Fibroblast of the aortic adventitia (primary cell): ENCODE measurements at places on chromosomes 2 and 18. TPM values are rescaled to one million over a fixed set of nuclear protein-coding genes. Genes with fewer than 3 reads are reported as not detected.

Gene RAX
- not detected in 2 replicates for total RNA-seq

Gene DSG2
- 4.2 and 5.6 TPM in 2 replicates for total RNA-seq

Gene DOK6
- 2.1 and 3.2 TPM in 2 replicates for total RNA-seq

DNA sequence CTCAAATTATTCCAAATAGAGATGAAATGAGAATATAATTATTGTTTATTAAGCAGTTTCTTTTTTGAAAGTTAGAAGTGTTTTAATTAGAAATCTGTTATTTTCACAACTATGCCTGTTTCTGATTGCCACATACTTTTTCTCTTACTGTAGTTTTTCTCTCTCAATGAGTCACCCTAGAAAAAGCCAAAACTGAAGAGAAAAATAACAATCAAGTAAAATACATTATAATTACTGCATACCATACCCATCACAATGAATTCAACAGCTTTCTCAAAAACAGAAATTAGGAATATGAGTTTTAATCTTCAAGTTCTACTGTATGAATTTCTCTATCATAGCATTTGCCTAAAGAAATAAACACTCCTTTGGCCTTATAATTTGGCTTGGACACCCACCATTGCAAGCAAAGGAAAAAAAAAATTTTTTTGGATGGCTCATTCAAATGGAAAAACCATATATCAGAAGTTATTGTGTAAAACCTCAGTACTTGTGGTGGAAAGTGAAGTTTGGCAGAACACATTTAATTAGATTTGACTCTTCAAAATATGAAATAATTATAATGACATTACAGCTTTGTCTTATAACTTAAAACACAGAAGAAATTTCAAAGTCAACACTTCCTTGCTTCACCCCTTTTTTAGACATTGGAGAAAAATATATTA is 138.5 kb downstream of the DYM start:
- peak; percentile 71 for DNase-seq

GRCh38 chr18:77369644-77370043 is 120.0 kb downstream of the GALR1 start:
- DNase-seq, result no peak

GRCh38 chr18:44654573-44654972 is 26.1 kb upstream of the SETBP1 start:
- peak; percentile 87 for DNase-seq

DNA sequence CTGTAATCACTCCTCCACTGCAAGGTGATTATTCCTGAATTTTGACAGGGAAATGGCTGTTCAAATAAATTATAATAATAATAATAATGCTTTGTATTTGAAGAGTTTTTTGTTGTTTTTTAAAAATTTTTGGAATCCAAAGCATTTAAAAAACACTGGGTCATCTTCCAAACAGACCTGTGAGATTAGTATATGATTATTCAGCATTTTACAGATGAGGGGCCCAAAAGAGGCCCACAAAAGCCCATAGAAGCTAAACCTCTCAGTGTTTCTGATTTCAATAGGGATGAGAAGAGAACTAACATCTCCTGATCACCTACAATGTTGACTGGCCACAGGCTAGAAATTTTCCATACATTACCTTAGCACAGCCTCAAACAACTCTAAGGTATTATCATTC is 8.0 kb upstream of the POLR2D start:
- no peak for DNase-seq

GRCh38 chr2:16639431-16639830 is 26.2 kb downstream of the CYRIA start:
- no peak for DNase-seq

DNA sequence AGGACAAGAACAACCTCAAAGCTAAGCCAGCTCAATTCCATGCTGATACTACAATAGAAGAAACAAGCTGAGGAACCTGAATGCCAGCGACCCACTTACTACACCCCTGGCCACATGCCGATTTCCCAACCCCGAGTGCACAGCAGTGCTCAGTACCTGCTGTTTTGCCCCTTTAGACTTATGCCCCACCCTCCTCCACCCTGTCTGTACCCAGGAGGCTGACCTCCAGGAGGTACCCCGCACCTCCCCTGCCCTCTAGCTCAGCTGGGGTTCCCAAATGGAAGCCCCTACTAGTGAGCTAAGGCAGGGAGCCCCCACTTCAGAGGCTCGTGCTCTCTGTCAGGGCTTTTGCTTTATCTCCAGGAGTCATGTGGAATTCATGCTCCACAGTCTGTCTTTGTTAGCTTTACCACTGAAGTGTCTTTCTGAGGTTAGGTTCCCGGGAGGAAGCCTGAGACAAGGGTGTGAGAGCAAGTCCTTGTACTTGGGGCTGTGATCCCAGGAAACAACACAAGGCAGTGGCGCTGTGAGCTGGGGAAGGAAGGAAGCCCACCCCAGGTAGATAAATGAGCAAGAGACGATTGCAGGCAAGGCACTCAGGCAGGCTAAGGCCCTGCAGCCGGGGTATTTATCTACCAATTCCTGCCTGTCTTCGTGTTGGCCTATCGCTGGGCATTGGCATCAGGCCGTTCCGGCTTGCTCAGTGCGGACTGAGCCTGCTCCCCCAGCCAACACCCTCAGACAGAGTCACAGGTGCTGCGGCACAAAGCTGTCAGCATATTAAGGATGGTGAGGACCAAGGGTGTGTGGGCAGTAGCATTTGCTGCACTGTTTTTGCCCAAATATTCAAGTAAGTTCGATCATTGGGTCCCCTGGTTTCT is 220.5 kb downstream of the CYP26B1 start:
- no peak for DNase-seq

DNA sequence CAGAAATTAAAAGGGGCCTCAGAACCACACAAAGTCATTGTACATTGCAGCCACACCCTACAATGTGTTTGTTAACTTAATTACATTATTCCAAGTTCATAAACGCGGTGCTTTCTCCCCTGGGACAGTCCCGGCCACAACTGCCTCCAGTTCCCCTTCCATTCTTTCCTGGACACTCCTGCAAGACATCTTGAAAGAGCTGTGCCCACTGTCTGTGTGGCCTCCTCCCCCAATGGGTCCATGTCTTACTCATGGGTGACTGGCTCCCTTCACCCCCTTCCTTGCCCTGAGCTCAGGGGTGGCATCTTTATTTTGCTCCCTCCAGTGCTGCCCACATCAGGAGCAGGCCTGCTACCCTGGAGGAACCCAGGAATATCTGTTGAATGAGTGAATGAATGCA is 287.7 kb downstream of the MYT1L start:
- DNase-seq, result no peak

DNA sequence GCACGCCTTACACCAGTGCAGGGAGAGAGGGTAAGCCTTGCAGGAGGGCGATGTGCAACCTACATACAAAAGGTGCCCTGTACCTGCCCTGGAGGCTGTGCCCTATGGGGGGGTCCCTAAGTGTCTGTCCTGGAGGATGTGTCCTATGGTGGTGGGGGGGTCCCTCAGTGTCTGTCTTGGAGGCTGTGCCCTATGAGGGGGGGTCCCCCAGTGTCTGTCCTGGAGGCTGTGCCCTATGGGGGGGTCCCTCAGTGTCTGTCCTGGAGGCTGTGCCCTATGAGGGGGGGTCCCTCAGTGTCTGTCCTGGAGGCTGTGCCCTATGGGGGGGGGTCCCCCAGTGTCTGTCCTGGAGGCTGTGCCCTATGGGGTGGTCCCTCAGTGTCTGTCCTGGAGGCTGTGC is 216.6 kb downstream of the HDAC4 start:
- DNase-seq, result no peak

DNA sequence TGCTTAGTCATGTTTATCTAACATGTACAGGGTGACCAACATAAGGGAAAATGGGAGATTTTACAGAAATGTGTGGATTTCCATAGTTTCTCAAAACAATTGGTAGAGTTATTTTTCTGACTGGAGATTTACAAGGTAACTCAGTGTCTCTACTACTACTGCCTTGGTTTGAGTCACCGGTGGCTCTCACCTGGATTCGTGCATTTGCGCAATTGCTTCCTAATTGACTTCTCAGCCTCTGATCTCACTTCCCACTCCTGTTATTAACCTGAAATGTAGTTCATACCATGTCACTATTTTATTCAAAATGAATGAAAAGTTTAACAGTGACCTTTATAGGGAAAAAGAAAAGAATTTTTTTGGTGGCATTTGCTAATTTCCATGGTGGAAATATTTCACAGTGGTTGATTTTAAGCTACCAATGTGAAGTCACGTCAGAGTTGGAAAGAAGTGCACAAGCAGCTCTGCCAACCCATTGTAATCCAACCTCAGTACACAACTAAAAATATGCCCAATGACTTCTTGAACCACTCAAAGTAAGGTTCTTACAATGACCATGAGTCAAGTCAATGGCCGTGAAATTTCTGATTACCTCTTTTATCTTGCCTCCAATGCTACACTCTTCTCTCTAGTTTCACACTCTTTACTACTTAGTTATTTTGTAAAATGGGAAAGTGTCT is 94.0 kb downstream of the NYAP2 start:
- no peak for DNase-seq

GRCh38 chr18:51724790-51725721 is 527.6 kb upstream of the MEX3C start:
- no peak for DNase-seq

- DNase-seq, result peak; percentile 82
These were observed 256.4 kb downstream of the MEIS1 start for GRCh38 chr2:66691031-66691965.

GRCh38 chr2:39725401-39725800 is 53.7 kb downstream of the THUMPD2 start:
- no peak for DNase-seq

DNA sequence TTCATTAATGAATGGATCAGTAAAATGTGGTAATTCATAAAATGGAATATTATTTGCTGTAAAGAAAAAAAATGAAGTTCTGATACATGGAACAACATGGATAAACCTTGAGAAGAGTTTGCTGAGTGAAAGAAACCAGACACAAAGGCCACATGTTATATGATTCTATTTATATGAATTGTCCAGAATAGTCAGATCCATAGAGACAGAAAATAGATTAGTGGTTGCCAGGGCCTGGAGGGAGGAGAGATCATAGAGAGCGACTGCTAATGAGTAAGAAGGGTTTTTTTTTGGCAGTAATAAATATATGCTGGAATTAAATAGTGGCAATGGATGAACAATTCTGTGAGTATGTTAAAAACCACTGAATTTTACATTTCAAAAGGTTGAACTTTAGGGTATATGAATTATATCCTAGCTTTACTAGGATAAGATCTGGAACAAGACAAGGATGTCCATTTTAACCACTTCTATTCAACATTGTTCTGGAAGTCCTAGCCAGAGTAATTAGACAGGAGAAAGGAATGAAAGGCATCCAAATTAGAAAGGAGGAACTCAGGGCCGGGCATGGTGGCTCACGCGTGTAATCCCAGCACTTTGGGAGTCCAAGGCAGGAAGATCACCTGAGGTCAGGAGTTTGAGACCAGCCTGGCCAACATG is 48.8 kb downstream of the MAPRE2 start:
- DNase-seq, result no peak

DNA sequence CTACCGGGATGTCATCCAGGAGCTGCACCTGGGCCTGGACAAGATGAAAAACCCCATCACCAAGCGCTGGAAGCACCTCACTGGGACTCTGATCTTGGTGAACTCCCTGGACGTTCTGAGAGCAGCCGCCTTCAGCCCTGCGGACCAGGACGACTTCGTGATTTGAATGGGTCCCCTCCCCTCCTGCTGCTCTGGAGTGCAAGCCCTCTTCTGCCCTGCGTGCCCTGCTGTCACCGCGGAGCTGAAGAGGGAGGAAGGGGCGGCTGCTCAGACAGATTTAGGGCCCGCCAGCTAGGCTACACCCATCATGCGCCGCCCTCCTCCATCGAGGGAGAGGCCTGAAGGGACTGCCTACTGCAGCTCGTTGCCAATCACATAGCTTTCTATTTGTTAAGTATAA is 101.8 kb downstream of the SH3BP4 start:
- no peak for DNase-seq

- no peak for DNase-seq
These were observed 61.3 kb upstream of the PAX3 start for GRCh38 chr2:222360146-222360545.

DNA sequence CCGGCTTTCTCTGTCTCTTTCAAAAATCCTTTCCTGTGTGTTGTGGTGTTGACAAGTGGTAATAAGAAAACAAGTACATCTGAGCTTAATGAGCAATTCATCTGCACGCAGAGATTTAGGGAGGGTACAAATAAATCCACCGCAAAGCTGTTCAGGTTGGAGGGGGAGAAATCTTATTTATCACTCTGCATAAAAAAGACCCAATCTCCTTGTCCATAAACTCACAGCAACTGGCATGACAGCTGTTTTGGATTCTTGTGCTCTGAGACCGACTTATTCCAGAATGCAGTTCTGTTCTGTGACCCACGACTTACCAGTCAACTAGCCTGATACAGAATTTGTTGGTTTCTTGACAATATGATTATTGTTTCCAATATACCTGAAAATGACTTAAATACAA is 380.1 kb downstream of the SOX11 start:
- no peak for DNase-seq

DNA sequence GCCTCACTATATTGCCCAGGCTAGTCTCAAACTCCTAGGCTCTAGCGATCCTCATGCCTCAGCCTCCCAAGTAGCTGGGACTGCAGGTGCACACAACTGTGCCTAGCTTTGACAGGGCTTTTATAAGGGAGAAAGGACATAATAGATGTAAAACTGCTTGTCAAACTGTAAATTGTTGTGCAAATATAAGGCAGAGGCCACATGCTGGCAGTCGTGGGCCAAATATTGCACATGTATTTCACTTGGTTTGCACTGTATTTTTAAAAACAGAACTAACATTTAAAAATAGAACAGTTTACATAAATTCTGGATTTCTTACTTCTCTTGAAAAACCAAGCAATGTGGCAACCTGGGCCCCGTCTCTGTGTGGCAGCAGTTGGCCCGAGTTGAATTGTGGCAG is 31.2 kb upstream of the MYO3B start:
- DNase-seq, result no peak

- no peak for DNase-seq
These were observed 320.9 kb upstream of the ETAA1 start for GRCh38 chr2:67076239-67076624.

- no peak for DNase-seq
These were observed 360.1 kb upstream of the RND3 start for GRCh38 chr2:150847578-150847977.

DNA sequence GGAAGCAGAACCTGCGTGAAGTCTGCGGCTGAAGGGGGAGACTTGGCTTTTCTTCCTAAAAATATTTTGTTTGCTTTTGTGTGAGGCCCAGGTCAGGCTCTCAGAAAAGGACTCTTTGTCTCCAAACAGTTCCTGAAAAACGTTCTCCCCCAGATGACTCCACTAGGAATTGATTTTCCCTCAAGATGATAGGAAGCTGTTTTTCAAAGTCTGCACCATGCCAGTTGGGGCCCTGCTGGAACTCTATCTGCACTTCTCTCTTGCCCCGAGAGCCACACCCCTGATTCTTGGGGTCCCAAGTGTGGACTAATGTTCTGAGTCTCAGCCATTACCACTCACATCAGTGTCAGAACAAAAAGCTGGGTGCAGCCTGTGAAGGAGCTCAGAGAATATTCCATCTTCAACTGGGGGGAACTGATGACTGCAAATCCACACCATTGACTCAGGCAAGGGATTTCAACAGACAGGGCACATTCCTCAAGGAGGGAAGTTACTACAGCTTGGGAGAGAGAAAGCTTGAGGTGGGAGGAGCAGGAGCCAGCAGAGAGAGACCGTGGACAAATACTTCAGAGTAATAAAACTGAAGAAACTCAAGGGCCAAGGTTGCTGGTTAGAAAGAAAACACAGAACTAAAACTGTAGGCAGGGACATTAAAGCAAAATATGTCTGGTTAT is 768.3 kb downstream of the RNF144A start:
- peak; percentile 60 for DNase-seq

GRCh38 chr18:78992041-78993011 is 12.7 kb downstream of the SALL3 start:
- no peak for DNase-seq
